ENCODE measurements at places on chromosomes 12 and 14.

DNA sequence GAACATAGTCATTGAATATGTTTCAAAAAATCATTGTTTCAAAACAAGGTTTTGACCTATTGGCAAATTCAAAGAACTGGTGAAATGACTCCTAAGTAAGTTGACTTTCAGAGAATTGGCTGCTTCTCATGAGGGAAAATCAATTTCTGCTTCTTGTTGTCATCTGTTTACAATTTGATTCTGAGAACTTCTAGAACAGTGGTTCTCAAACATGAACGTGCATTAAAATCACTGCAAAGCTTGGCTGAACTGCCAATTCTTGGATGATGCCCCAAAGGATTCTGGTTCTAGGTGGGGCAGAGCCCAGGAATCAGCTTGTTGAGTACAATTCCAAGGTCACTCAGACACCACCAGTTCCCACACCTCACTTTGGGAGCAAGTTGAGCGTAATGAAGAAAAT, 83.9 kb downstream of the ZFP36L1 start:
- no peak for DNase-seq

DNA sequence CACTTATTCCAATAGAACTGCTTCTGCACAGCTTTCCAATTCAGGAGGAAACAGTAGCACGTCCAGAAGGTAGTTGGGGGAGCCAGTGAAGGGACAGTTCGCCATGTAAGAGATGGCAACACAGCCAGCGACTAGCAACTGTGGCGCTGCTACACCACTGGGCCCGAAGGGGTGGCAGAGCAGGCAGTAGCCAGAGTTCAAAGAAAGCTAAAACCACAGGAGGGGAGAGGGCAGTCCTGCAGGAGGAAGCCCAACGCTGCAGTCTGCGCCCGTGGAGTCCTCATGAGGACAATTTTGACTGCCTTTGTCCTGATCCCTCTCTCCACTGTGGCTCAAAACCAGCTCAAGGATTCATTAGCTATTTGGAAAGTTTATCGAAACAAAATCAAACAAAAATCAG, 591.2 kb downstream of the VRK1 start:
- no peak for DNase-seq

GRCh38 chr12:100842156-100842555, 47.6 kb downstream of the ANO4 start:
- peak; percentile 75 for DNase-seq

DNA sequence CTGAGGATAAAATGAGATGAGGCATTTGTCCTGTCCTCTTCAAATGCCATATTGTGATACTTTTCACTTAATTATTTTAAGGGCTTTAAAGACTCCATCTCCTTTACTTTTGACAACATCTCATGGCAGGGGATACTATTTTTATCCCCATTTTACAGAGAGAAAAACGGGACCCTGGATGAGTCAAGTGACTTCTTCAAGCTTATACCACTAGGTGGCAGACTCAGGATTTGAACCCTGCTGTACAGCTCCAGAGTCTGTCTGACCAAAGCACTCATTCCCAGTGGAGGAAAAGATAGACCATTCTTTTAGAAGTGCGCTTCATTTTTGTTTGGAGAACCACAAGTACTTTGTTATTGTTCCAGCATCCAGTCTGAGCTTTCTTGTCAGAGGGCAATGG, 1.7 kb upstream of the SMOC1 start:
- DNase-seq = peak; percentile 64

DNA sequence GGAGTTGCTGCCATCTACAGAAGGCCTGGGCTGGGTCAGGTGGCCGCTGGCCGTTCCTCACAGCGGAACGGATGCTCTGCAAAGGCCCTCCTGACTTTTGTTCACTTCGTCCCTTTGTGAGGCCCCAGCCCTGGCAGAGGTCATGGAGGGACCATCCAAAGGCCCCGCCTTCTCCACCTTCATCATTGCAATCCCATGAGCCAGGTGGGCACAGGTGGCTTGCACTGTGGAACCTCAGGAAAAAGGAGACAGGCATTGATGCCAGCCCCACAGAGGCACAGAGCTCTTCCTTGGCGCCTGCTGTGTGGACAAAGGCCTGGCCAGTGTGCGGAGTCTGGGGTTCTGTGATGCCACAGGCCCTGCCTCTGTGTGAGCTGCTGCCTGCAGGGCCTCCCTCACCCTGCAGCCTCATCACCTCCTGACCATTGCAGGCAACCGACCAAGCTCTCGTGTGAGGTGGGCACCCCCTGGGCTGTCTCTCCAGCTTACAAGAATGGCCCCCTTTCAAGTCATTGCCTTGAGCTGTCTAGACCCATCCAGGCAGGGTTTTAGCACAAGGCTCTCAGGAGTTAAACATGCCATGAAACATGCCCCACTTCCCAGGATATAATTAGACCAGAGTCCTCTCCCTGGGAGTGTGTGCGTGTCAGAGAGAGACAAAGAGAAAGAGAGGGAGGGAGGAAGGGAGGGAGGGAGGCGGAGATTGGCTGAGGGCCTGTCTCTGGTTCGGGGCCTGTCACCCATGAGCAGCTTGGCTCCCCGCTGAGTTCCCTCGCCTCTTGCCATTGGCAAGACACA, 19.3 kb downstream of the NFKBIA start:
- DNase-seq = peak; percentile 93

DNA sequence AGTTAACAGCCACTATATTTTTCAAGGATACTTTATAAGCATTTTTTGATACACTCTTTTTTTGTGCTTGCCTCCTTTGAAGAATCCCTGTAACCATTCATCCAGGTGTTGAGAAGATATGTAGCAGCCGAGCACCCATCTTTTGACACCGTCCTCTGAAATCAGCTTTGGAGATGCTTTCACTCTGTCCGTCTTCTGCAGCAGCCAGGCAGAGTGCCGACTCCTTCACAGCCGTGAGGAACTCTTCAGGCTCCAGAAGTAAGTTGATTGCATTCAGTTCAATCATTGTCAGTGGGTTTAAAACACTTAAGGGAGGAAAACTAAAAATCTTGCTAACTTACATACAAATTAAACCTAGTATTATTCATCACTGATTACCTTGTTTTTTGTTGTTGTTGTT, 160.1 kb downstream of the LRFN5 start:
- no peak for DNase-seq

GRCh38 chr12:71214511-71215285, 56.9 kb upstream of the TSPAN8 start:
- no peak for DNase-seq

DNA sequence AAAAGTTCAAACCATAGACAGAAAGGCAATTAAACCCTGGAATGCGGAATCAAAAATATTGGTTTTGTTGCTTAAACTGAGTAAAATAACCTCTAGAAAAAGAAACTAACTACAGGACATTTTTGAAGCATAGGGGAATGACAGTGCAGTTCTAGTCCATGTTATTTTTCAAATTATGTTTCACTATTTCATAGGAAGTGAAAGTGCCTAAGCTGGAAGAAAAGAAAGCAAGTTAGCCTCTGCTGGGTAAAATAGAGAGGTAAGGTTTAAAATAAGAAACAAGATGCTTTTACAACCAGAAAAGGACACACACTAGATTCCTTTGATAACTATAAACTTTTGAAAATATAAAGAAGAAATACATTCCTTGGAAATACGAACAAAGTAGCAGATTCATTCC, 1.1 kb downstream of the CLECL1 start:
- no peak for DNase-seq

DNA sequence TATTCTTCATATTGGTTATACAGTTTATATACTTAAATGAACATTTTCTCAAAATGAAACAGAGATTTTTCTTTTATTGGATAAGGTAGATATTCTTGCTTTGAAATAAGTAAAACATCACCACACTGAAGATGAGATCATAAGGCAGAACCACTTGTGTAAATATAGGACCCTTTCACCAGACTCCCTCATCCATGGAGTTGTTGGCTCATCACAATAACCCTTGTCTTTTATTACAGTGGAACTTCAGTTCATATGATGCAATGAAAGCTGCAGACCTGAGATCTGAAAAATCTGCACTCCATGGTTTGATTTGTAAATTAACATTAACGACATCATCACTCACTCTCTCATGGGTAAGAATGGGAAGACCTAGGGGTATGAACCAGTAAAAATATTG, 51.9 kb upstream of the DBX2 start:
- DNase-seq = no peak

- no peak for DNase-seq
Measured at GRCh38 chr12:3285570-3285969, 205.4 kb upstream of the PRMT8 start.

DNA sequence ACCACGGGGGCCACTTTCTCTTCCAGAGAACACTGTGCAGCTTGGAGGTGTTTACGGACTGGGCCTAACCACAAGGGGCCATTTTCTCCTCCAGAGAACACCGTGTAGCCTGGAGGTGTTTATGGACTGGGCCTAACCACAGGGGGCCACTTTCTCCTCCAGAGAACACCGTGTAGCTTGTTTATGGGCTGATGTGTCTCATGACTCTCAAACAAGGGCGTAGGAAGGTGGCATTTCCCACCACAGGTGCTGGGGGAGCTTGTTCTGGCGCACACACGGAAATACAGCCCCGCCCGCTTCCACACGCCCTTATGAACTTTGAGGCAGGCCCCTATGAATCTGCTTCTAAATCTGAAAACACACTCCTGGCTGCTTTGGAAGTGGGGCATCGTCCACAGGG, 174.6 kb upstream of the SFSWAP start:
- no peak for DNase-seq

DNA sequence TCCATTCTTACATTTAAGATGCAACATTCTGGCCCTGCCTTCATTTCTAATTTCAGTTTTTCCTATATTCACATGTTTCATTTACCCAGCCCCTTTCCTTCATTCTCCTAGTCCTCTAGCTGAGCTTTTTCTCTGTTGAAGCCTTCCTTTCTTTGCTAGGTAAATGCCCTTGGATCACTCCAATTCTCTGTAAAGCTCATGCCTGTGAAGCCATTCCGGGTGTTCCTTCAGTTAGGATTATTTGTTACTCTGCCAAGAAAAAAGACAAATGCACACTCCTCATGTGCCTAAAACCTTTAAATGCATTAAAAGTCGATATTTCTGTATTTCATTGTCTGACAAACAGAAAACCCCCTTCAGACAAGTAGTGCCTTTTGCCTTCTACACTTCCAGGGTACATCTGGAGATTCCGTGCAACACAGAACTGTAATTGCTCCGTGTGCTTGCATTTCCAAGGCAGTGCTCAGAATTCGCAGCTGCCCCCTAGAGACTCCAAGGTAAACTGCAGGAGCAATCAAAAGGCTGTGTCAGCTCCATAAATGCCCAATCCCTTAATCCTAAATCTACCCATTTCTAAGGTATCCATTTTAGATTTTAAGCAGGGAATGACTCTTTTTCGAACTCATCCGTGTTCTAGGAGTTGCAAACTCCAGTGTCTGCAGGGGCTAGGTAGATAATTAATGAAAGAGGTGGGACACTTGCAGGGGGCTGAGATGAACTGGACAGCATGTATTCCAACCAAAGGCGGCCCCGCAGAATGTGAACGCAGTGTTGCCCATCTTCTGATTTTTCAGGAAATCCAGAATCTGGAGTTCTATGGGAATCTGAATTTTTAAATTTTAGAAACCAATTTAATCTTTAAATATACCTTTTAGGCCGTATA, 320.2 kb downstream of the GRIN2B start:
- peak; percentile 43 for DNase-seq

- DNase-seq = peak; percentile 62
Measured at GRCh38 chr12:45671254-45671653, 58.3 kb upstream of the ARID2 start.

DNA sequence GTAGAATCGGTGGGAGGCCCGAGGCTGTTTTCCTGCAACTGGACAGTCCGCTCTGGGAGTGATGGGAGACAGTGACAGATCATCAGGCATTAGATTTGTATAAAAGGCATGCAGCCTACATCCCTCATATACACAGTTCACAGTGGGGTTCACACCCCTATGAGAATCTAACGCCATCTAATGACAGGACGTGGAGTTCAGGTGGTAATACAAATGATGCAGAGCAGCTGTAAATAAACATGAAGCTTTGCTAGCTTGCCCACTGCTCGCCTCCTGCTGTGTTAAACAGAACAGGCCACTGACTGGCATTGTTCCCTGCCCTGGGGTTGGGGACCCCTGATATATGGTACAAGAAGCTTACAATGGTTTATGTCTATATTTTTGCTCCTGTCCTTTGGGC, 179.0 kb downstream of the LRFN5 start:
- no peak for DNase-seq

DNA sequence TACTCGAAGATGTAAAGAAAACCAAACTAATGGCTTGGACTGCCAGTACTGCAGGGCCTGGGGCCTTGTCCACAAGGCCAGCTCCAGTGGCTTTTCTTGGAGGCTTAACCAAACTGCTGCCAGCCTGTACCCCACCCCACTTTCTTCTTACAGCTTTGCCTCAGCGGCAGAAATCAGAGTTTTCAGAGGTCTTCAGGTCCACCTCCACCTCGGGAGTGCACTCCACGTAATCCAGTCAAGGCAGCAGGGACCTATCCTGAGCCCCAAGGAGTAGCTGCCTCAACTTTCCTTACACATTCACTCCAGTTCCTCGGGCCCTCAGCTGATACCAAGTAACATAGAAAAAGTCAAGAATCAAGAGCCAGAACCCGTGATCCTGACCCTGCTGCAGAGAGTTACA, 19.6 kb downstream of the PRMT8 start:
- DNase-seq = no peak

- DNase-seq = peak; percentile 78
Measured at GRCh38 chr14:22448035-22448904, 140.8 kb downstream of the DAD1 start.

DNA sequence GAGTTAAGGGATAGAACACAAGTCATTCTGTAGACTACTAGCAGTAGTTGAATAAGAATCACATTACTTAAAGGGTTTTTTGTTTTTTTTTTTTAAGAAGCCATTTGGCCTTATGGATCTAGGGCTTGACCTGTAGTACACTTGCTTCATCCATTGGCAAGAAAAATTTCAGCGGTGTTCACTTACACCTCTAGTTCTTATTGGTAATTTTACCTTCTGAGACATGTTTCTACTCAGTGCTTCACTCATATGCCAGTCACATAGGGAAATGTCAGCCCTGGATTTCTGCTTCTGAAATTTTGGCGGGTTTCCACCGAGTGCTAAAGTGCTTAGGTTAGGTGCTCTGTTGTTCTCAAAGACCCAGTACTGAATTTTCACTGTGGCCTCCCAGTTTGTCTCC, 72.9 kb downstream of the FRMD6 start:
- no peak for DNase-seq

GRCh38 chr12:115542656-115543055, 734.8 kb downstream of the MED13L start:
- DNase-seq = no peak

GRCh38 chr12:124563401-124563800, 4.0 kb downstream of the NCOR2 start:
- no peak for DNase-seq

DNA sequence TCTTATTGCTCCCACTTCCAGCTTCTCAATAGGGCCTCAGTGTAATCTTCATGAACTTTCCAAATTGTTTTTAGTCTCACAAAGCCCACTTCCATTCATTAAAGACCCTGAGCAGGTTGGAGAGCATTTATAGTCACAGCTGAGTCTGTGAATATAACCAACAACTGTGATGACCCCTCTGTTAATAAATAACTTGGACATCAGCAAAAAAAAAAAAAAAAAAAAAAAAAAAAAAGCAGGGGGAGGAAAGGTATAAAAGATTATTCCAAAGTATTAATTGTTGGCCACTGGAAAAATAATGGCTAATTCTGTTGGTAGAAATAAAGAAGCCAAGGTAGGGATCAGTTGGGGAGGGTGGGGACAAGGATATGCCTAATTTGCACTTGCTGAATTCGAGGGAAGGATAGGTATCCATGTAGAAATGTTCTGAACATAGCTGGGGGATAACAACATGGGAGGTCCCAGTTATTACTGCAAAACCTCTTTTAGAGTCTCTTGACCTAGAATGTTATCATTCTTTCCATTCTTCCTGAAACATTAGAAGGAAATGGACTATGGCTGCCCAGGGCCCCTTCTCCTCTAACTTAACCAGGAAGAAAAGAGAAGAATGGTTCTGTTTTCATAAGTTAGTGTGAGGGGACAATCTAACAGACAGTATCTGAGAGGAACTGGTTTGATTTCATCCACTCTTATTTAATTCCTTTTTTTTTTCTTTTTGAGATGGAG, 56.5 kb downstream of the SAMD4A start:
- DNase-seq = no peak
